Right forelimb (tissue), 1 donor: ENCODE measurements at places on chromosomes 1 and 21.

DNA sequence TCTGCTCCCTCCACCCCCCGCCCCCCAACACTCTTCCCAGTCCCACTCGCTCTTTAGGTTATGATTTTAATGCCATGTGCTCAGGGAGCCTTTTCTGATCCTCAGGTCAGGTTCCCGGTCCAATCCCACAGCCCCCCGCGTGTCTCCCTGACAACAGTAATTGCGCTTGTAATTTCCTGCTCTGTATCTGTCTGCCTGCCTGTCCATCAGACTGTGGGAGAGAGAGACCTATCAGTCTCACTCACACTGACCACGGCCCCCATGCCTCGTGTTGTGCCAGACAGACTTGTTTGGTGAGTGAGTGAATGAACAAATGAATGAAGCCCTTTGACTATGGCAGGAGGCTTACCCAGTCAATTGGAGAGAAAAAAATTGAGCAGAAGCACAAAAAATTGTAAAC is 50.8 kb upstream of the ECE1 start:
- DNase-seq, result no peak

- peak; percentile 88 for DNase-seq
Measured at GRCh38 chr1:87151500-87152421, 176.9 kb upstream of the LMO4 start.

DNA sequence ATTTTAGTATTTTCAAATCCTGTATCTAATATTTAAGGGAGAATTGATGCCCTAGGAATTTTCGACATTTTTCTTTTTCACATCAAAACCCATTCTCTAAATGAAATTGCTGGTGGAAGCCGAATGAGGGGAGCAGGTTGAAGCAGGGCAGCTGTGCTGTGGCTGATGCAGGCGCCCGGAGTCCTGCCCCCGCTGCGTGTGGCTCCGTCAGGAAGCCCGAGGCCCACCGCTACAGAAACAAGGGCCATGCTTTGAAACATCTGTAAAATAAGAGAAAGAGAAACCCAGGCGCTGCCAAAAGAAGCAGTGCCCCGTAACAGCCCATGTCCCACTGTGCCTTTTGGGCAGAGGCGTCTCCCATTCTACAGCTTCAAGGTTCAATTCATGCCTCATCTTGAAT is 41.1 kb downstream of the TENT5C start:
- DNase-seq, result no peak

DNA sequence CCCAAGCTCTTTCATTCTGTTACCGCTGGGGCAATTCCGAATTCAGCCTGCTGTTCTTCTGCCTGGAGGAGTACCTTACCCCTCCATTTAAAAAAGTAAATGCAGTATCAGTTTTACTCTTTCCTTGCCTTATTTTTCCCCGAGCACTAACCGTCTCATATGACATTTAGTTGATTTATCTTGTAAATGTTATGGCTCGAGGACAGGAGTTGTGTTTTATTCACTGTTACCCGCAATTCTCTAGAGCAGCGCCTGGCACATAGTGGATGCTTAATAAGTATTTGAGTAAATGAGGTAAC is 425 bp upstream of the TADA1 start:
- DNase-seq, result no peak

GRCh38 chr1:78726686-78727085 is 77.1 kb downstream of the IFI44 start:
- no peak for DNase-seq

GRCh38 chr1:116257341-116257767 is 115.7 kb upstream of the ATP1A1 start:
- DNase-seq, result no peak

GRCh38 chr1:215605011-215605621 is 38.0 kb downstream of the KCTD3 start:
- no peak for DNase-seq

GRCh38 chr1:24255226-24255625 is 63.9 kb upstream of the GRHL3 start:
- no peak for DNase-seq

GRCh38 chr21:39386899-39387298 is 38.0 kb upstream of the HMGN1 start:
- no peak for DNase-seq

- DNase-seq, result peak; percentile 45
Measured at GRCh38 chr1:99645203-99645602, 710 bp upstream of the PALMD start.

DNA sequence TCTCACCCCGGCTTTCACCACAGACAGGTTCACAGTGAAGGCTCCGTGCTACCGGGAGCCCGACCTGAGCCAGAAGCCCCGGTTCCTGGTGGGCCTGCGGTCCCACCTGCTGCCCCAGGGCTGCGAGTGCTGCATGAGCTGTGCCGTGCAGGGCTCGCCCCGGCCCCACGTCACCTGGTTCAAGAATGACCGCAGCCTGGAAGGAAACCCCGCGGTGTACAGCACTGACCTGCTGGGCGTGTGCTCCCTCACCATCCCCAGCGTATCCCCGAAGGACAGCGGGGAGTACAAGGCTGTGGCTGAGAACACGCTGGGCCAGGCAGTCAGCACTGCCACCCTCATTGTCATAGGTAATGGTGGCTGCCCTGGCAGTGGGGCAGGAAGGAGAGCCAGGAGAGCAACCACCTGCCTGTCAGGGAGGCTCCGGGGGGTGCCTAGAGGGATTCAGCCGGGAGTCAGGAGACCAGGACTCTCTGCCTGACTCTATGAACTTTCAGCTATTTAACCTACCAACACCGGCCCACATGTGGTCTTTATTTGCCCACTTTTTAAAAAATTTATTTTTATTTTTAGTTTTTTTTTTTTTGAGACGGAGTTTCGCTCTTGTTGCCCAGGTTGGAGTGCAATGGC is 36.4 kb downstream of the IGFN1 start:
- DNase-seq, result peak; percentile 22

DNA sequence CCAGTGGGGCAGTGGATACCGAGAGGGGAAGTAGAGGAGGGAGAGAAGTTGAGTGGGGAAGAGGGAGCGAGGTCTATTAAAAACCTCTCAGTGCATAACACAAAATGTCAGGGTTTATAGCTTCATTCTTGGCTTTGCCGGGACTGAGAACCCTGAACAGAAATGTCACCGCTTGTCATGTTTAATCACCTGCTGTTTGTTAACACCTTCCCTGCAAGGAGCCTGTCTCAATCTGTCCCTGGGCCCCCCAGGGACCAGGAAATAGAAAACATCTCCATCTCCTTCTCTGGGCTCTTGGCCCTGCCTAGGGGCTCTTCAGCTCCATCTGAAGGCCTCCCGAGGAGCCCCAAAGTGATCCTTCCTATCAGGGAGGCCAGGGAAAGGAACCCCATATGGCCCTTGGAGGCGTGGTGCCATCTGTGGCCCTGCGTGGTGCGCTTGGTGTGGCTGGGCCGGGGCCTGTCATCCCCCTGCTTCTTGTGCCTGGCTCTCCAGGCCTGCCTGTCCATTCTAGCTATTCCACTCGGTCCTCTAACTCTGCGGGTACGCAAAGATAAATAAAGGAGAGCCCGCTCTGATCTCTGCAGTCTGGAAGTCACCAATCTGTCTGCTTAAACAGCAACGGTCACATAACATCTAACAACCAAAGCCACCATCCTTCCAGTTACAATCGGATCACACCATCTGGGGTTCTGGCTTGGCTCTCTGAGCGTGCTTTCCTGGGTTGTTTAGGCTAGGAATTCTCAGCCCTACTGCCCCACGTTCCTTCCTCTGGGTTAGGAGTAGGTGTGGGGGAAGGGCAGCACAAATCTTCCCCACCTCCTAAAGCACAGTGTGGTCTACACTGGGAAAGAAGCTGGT is 113.8 kb downstream of the CASZ1 start:
- DNase-seq, result no peak

DNA sequence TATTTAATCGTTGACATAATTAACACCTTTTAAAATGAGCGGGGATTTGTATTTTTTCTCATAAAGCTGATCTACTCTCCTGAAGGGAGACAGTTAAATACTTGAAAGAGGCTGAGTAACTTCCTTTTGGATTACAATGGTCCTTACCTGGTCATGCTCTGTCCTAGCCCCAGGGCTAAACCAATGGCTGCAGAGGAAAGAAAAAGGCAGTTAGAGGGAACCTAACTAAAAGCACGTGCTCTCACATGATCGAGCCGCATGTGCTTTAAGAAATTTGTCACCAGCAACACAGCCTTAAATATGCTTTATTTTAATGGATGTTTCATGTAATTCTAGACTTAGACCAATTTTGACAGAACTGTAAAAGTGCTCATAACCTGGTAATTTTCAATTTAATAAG is 132.7 kb downstream of the GPATCH2 start:
- no peak for DNase-seq

- no peak for DNase-seq
Measured at GRCh38 chr1:234770924-234771540, 161.1 kb upstream of the IRF2BP2 start.

DNA sequence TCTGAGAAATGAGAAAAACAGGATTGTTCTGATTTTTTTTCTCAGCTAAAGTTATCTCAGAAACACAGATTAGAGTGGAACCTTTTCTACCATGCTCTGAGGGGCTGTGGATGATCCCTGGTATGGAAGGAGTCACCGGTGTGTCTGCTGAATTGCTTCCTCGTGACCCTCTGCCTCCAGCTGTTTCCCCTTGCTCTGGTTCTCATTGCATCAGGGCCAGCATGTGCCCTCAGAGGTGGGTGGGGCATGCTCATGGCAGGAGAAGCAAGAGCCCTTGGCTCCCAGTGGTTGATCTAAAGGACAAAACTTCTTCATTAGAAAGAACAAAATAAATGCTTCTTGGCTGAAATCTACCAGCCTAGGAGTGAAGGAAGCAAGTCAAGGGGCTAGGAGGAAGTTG is 183.2 kb upstream of the HMCN1 start:
- no peak for DNase-seq

DNA sequence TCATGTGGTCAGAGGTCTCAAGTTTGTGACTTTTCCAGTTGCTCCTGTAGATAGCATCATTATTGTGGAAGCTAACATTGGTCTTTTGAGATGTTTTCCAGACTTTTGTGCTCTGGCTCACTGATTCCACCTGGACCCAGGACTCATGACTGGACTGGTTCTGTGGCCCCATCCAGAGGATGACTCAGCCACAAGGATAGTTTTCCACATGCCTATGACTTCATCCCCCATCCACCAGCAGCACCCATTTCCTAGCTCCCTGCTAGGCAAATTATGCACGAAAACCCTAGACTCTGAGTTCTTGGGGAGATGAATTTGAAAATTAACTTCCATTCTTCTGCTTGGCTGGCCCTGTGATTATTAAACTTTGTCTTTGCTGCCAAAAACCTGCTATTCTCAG is 949.3 kb downstream of the MRPL39 start:
- DNase-seq, result no peak

GRCh38 chr1:150609732-150610131 is 19.7 kb downstream of the ENSA start:
- no peak for DNase-seq

DNA sequence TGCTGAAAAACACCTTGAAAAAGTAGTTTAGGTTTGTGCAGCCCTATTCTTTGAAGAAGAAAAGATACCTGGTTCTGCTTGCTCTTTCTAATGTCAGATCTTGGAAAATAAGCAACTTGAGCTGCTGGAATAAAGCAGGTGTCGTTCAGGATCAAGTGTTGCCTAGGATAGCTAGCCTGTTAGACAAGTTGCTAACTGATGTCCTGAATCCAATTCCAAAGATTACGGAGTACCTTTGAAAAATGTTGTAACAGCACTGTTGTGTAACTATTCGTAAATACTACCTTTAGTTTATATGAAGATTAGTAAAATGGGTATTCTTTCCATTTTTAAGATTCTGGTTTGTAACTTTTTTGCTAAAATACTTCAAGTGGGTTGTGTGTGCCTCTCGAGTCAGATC is 151.5 kb downstream of the CLEC20A start:
- no peak for DNase-seq

GRCh38 chr1:115307661-115308060 is 30.4 kb downstream of the NGF start:
- DNase-seq, result no peak

DNA sequence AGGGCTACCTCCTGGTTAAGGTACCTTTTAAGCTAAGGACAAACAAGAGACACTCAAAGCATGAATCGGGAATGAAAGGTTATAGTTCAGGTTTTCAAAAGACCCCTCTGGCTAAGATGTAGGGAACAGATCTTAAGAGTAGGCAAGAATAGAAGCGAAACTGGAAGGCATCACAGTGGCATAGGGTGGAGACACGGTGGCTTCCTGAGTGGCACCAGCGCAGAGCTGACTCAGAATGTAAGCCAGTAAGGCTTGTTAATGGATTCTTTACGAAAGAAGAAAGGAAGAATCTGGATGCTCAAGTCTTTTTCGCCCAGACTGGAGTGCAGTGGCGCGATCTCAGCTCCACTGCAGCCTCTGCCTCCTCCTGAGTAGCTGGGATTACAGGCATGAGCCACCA is 21.2 kb downstream of the PADI6 start:
- DNase-seq, result no peak

DNA sequence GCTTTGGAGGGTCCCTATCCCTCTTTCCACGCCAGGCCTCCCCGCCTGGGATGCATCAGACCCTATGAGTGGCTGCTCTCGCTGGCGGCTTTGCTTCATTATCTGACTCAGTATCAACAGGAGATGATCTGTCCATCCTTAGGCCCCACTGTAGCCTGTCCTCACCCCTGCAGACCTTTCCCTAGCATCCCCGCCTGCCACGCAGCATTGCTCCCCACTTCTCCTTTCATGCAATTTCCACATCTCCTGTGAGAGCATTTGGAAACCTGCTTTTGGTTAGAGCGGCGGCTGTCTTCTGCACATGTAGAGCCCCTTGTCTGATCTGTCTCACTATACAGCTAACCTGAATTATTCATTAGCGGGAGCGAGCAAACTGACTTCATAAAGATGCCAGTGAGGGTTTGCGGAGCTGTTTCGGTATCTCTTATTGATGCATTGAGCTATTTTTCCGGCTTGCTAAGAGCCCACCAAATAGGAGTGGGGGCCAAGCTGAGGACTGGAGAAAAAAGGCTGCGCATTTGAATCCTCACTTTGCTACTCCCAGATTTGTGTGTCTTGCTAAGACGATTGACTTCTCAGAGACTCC is 40.0 kb upstream of the ATP2B4 start:
- DNase-seq, result no peak

GRCh38 chr1:92803140-92803887 is 18.4 kb upstream of the EVI5 start:
- DNase-seq, result no peak
